ENCODE measurements at places on chromosomes 13 and 19.
A peak's percentile ranks its signal among the peaks of the same experiment; 100 is the strongest.

- peak; percentile 76 for DNase-seq
These were observed 12.6 kb upstream of the ZNF414 start for GRCh38 chr19:8526345-8527091.

DNA sequence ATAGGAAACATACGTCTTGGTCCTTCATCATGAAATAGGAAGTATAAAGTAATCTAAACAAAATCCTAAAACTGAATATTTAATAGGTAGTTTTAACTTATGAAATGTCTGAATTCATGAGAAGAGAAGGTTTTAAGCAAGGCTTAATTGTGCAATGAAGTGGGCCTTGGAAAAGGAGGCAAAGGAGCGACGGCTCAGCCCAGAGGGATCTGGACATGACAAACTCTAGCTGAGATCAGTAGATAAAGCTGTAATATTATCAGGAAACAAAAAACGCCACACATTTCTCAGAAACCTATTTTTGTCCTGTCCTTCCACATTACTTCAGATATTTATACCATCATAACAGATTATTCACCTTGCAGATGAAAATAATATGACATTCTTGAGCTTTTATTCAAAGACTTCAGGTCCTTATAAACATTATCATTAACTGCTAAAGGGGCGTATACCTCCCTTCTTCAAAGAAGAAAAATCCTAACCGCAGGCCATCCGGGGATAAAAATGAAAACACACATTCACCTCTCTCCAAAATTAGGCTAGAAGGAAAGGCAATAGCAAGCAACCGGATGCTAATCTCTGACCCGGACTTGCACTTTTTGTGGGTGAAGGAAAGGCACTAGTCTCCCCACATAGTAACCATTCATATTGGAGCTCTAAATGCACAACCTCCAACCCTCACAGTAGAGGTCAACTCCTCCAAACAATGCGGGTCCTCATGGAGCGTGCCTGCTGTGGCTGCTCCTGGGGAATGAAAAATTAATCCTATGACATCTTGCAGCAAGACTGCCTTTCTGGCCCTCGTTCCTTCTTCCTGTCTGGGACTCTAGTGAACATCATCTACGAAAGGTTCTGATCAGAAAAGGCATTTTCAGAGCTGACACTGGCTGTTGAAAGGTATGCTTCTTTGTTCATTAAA is 108.8 kb downstream of the TBC1D4 start:
- no peak for DNase-seq

- DNase-seq, result no peak
These were observed 40.5 kb upstream of the POMP start for GRCh38 chr13:28618230-28618994.

DNA sequence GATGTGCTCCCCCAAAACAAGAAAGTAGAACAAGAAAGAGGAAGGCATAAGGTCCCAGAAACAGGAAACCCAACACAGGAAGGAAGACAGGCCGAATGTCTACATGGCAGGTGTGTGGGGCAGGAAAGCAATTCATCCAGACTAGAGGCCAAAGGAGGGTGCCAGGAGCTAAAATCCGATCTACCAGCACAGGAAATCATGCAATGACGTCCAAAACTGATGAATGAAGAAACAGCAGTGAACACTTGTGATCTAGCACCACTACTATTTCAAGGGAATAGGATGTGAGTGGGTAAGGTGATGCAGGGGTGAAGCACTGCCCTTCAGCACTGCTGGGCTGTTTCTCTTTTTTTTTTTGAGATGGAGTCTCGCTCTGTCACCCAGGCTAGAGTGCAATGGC is 59.1 kb downstream of the DOCK9 start:
- DNase-seq, result no peak

DNA sequence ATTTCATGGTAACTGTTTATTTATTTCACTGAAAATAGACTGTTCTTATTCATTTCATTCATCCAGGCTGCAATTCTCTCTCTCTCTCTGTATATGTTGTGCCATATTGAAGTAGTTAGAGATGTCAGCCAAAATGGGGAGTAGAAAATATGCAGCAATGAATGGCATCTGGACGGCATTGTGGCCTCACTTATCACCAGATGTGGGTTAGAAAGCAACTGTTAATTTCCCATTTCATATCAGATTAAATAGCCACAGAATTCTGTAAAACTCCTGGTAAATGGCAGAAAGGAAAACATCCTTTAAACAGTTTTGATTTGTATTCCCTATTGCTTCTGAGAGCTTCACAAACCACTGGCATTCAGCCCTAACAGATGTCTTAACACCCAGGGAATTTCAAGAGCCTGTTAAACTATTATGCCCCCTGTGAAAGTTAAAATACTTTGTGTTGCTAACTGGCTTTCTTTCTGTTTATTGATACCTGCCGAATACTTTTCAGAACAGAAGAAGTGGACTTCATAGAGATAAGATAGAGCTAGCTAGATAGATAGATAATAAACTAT is 1763.3 kb upstream of the MIR17HG start:
- no peak for DNase-seq

GRCh38 chr19:53849237-53849676 is 18.4 kb upstream of the MYADM start:
- DNase-seq, result no peak

- DNase-seq, result no peak
These were observed 39.3 kb downstream of the SPTBN4 start for GRCh38 chr19:40506099-40506498.

DNA sequence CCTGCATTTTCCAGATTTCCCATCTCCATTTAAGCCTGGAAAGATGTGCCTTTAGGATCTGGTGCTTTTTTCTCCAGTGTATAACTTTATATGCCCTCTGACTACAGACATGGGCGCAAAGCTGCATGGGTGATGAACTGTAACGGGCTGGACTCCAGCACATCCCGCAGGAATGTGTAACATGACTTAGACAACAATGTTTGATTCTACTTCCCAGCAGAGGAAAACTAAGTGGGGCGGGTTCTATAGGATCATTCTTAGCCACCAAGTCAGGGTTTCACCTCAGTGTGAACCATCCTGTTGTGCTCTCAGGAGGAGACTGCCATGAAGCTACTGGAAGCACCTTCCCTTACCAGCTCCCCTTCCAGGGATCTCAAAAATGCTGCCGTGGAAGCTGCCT is 93.2 kb upstream of the SERP2 start:
- no peak for DNase-seq
